ENCODE measurements at places on chromosomes 7 and 10.

- DNase-seq: no peak
Measured at GRCh38 chr10:56805022-56805421, 444.0 kb upstream of the ZWINT start.

GRCh38 chr10:79247373-79248137 lies 99.7 kb upstream of the PPIF start:
- DNase-seq: no peak

DNA sequence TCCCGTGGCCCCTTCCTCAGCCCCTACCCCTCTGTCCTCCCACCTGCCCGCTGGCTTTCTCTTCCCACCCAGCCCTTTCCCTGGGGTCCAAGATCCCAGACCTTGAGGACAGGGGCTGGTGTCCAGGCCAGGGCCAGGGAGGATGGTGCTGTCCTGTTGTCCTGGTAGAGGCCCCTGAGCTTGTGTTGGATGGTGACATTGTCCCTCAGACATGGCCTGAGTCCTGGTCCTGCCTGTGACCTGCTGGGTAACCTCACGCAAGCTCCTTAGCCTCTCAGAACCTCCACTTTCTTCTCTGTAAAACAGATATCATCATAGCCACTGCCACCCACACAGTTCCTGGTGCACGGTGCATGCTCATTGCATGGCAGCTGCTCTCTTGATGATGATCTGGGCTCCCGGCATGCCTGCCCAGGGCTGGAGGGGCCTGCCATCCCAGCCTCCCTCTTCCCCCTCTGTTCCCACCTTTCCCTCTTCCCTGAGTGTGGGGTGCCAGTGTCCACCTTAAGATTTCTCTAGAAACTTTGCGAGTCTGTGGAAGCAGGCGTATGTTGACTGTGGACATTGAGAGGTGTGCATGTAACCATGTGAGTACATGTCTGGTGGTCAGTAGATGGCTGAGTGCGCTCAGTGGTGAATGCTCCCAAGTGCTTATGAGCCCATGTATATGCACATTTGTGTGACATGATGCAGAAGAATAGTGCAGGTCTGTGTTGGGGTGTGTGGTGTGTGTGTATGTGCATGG lies 60.4 kb downstream of the NEURL1 start:
- DNase-seq: no peak

- no peak for DNase-seq
Measured at GRCh38 chr10:21515361-21516241, 9.9 kb downstream of the SKIDA1 start.

DNA sequence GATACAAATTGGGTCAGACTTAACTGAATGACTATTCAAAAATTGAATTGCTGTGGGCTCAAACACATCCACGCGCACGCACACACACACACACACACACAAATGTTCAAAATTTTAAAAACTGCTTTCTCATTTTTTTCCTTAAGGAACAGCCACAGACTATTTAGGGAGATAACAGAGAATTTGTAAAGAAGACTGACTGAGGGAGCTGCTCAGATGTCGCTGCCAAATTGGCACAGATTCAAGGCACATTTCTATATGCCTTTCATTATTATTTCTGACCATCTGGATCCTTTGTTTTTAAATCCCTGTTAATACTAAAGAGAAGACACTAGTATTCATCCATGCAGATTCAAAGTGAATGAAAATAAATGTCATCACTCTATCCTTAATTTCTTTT lies 154.8 kb downstream of the DGKB start:
- peak; percentile 72 for DNase-seq

GRCh38 chr10:129344103-129344502 lies 122.9 kb upstream of the MGMT start:
- no peak for DNase-seq

All from SK-MEL-5 (cell line).